ENCODE measurements at places on chromosomes 3 and 15.
A peak's percentile ranks its signal among the peaks of the same experiment; 100 is the strongest.

GRCh38 chr15:100279446-100279845 lies 62.3 kb downstream of the ADAMTS17 start:
- no peak for DNase-seq

GRCh38 chr3:32374788-32375595 lies 16.7 kb upstream of the CMTM7 start:
- DNase-seq: peak; percentile 34

GRCh38 chr15:91070872-91071271 lies 29.2 kb upstream of the SV2B start:
- DNase-seq: no peak

DNA sequence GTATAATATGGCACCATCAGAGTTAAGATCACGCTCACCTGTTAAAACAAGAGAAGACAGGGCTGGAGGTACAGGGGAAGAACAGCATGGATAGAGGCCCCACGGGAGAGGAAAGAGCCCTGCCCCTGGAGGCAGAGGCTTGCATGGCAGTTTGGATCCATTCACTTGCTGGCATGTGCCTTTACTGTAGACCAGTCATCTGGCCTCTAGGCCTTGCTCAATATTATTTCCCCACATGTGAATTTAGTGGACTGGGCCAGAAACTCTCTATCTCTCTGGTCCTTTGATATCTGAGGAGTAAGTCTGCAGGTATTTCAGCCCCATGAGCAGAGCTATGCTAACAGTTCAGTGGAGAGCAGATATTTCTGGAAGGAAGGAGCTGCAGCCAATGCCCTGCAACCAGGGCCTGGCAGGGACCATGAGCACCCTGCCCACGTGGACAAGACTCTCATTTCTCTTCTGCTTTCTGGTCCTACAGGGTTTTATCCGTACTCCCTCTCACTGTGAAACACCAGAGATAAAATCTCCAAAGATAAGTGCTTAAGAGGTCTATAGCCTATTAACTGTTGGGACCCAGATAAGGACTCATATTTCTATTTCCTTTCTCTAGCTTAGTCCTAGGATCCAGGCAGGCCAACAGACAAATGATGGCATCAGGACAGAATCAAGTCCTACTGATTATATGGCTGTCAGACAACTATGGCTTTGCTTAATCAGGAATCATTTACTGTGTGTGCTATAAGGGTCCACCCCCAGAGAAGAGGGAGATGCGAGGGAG lies 65.0 kb downstream of the CLDN11 start:
- DNase-seq: no peak

- DNase-seq: no peak
These were observed 208.1 kb downstream of the RBMS3 start for GRCh38 chr3:29488922-29489321.

Measured in AG04449 (cell line).